ENCODE measurements at places on chromosomes 6 and 20.

- no peak for DNase-seq
These were observed 263.9 kb downstream of the FARS2 start for GRCh38 chr6:5525209-5525608.

DNA sequence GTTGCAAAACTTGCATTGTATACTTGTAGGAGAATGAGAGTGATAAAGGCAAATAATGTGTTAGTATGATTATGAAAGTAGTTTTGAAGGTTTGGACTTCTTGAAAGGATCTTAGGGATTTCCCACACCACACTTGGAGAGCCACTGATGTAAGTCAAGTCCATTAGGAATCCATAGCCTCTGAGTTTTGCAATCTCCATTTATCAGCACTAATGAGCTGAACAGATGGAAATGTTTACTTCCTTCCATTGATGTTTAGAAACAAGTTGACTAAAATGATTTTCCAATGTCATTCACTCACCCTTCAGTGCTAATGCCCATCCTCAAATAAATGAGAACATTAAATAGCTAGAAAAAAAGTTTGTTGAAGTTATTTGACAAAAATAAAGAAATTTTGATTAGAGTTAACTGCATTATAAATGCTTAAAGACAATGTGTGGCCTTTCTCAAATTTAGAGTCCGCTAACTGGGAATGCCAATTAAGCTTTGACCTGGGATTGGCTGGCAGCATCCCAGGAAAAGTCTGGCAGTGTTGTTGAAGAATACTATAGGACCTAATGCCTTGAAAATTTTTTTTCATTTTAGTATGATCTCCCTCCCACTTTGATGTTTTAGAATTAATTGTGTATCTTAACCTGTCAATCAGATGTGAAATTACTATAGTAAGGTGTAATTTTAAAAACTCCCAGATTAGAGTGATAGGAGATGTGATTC, 68.0 kb downstream of the SLC35F1 start:
- DNase-seq, result no peak

DNA sequence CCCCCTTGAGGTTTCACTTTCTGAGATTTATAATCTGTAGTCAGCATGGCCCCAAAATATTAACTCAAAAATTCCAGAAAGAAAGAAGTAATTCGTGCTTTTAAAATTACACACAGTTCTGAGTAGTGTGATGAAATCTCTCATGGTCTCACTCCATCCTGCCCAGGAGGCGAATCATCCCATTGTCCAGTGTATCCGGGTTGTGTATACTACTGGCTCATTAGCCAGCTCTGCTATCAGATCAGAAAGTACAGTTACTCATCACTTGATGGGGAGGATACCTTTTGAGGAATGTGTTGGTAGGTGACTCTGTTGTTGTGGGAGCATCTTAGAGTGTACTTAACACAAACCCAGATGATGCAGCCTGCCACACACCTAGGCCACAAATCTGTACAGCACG, 65.2 kb downstream of the CDC5L start:
- no peak for DNase-seq

DNA sequence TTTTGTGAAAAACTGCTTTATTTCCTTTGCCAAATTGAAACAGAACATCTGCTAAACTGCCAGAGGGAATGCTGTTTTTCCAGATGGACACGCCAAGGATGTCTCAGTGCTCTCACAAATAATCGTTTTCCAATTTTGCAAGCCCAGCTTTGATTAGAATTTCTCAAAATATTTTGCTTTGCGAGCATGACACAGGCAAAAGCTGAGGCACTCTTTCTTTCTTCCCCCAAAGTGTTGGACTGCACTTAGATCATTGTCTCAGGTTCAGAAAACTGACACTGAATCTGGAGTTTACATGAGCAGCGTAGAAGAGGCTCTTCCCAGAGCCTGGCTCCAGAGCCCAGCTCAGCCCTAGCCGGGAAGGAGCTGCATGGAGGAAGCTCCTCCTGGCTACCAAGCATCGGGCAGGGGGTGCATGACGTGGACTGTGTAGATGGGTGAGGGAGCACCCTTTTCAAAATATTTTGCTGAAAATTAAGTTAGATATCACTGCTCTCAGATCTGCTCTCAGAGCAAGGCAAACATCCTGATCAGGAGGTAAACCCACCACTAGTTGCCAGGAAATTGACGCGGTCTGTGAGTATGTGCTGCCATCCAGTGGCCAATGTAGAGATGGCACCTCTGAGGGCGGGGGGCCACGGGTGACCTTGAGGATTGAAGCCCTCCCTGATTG, 107.5 kb downstream of the SLC22A3 start:
- DNase-seq, result peak; percentile 37

DNA sequence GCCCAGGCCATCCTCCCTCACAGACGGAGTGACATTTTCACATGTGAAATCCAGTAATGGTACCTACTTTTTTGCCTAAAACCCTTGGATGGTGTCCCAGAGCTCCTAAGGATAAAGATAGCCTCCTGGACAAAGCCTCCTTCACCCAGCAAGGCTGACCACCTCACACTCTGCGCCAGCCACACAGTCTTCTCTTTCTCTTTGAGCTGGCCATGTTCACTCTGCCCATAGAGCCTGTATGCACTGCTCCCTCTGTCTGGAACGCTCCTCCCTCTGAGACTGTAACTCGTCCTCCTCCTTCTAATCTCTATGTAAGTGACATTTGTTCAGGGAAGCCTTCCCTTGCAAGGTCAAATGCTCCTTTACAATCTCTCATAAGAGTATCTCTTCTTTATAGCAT, 14.6 kb downstream of the TMEM151B start:
- no peak for DNase-seq

- DNase-seq, result peak; percentile 15
These were observed 46.8 kb downstream of the PYGB start for GRCh38 chr20:25294459-25295385.

DNA sequence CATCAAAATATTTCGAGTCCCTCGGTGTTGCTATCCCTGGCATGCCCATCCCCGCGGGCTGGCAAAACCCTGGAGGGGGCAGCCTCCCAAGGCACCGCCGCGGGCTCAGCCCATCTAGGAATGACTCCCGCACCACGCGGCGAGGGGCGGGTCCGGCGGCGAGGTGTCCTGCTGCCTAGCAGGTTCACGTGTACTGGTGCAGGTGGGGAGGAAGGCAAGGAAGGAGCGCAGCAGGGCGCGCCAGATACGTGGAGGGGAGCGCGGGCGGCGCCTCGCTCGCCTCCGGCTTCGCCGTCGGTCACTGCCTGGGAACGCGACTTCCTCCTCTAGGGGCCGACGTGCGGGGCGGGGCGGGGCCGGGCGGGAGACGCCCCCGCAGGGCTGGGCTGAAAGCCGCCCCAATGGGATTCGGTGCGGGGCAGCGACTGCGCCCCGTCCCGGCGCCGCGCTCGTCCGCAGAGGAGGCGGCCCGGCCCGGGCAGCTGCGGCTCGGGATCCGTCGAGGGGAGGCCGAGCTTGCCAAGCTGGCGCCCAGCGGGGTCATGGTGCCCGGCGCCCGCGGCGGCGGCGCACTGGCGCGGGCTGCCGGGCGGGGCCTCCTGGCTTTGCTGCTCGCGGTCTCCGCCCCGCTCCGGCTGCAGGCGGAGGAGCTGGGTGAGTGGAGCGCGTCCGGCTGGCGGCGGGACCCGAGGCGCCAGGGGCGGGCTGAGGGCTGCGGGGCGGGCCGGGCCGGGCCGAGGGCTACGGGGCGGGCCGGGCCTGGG, at the start of gene DCBLD1:
Gene DCBLD1 (plus strand): TSS at position 435 of the 764 bp plus-strand sequence. CDS start 108 bp downstream, at position 543.
- DNase-seq, result peak; percentile 57

DNA sequence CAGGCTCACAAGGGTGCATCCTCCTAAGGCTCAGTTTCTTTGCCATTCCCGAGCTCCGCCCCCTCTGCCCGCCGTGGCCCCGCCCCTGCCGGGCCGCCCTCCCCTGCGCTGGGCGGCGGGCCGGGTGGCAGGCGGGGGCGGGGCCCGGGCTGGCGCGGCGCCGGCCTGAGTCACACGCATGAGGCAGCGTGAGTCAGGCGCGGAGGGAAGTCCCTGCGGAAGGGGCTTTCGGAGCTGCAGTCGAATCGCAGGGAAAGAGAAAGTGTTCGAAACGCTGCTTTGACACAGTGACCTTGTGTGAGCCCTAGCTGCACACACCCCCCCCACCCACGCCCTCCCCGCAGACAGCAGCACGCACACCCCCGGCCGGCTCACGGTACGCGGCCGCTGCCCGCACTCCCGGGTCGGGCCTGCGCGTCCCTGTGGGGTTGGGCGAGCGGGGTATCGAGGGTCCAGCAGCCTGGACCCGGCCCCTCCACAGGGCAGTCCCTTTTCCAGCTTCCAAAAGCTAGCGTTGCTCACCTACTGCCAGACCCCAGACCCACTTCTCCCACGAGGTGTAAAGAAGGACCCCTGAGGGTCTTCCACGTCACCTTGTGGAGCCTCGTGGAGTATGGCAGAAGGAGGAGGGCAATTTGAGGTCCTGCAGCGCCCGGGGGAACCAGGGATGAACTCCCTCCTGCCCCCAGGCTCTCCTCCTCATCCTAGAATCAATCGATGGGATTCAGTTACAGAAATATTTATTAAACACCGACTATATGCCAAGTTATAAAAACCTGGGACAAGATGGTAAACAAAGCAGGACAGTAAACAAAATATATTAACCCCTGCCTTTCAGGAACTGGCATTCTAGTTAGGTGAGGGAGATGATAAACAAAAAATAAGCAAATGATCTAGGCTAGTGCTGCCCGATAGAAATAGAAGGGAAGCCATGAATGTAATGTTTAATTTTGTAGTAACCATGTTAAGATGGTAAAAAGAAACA, 12.4 kb upstream of the HMGA1 start:
- DNase-seq, result peak; percentile 89

DNA sequence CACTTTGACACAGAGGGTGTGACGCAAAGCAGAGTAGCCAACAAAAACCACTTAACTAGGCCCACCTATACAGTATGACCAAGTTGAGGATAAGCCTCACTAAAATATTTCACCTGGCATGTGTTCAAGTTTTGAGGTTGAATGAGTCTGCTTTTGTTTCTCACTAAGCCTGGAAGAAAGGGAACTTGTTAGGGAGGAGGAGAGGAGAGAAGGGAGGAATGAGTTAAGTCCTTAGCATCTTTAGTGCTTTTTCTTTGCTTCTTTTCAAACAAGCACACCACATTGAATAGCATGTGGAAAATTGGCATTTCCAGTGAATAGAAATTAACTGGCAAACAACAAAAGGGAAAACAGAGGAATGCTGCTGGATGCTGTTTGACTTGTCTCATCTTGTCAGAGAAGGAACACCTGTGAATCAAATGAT, 461.9 kb downstream of the GJA1 start:
- no peak for DNase-seq

DNA sequence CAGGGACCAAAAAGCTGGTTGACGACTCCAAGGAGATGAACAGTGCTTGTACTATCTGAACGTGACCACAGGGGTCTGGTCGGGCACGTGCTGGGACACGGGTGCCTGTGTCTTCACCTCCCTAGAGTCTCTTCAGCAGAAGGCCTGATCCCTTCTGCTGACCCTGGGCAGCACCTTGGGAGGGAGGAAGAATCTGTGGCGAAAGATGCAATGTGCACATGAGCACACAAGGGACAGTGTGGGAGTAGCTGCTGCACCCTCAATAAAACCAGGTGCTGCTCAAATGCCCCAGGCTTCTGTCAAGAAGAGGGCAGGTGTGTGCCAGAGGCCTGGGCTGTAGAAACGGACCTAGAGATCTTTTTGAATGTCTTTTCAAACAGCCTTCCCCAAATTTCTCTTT, 130.6 kb upstream of the THBS2 start:
- DNase-seq, result no peak

- DNase-seq, result no peak
These were observed 109.6 kb downstream of the SLC22A3 start for GRCh38 chr6:160457823-160458222.

DNA sequence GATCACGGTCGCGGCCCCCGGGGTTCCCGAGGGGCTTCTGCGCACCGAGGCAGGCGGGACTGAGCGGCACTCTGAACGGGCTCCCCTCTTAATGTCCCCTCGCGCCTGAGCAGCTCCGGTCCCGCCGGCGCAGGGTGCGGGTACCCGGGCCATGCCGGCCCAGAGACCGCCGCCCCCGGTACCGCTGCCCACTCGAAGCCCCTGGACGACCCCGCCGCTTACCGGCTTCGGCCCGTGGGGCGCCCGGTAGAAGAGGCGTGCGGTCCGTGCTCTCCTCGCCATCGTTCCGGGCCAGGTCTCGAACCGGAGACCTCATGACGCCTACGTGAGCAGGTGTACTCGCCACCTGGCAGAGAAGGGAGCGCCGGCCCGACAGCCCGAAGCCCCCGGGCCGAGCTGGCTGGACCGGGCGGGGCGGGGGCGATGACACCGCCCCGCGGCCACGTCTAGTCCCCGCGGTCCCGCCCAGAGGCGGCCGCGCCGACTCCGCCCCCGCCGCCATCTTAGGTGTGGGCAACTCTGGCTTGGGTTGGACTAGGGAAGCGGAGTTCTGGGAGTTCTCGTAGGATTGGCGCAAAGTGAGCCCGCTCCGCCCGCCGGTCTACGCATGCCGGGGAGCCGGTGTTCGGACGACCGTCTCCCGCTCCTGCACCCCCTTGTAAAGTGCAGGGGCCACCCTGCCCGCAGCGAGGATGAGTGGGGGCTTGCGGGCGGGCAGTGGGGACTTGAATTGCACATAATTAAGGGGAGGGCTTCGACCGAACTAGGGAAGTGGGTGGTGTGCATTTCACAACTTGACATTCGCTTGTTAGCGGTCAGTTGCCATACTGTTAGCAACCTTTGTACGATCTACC, at the start of gene SLC17A5:
Gene SLC17A5 (minus strand): TSS at position 422 of the 854 bp plus-strand sequence. CDS start 106 bp downstream, at position 316.
- peak; percentile 78 for DNase-seq

DNA sequence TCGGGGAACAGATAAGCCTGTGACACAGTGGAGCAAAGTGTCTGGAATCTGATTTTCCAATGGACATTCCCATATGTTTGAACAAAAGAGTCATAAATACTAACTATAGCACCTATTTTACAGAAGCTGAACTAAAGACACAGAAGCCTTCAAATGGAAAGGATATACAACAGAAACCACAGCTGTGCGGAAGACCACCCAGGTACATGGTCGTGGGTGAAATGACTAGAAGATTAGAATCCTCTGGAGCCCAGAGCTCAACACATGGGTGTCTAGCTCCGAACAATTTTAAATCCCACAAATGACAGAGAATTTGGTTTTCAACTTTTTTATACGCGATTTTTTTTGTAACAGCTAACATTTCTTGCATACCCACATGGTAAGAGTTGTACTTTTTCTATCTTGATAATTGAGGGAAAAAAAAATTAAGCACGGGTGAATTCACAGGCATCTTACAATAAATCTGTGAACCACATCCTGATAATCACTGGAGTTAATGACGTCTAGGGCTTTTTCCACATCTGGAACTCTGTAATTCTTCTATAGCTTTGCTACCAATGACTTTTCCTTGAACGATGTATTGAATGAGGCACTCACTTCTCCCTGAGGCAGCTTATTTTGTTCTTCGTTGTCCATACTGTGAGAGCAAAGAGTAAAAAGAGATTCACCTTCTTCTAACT, 271.1 kb upstream of the AGPAT4 start:
- no peak for DNase-seq

DNA sequence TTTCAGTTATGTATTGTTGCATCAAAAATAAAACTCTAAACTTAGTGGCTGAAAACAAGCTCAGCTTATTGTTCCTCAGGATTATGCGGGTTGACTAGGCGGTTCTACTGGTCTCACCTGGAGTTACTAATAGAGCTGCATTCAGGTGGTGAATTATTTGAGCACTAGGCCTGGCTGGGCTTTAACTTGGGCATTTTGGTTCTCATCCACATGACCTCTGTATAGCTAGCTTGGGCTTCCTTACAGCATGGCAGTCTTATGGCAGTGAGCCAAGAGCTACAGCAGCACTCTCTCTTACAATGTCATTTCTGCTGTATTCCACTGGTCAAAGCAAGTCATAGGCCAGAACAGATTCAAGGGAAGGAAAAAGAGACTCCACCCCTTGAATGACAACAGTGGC, 1.6 kb downstream of the PGBD1 start:
- DNase-seq, result no peak
